Bone marrow (tissue), 2 donors: ENCODE measurements at places on chromosomes 13 and 19.

GRCh38 chr13:99977334-99977911 is 4.2 kb upstream of the ZIC2 start:
- no peak for DNase-seq

DNA sequence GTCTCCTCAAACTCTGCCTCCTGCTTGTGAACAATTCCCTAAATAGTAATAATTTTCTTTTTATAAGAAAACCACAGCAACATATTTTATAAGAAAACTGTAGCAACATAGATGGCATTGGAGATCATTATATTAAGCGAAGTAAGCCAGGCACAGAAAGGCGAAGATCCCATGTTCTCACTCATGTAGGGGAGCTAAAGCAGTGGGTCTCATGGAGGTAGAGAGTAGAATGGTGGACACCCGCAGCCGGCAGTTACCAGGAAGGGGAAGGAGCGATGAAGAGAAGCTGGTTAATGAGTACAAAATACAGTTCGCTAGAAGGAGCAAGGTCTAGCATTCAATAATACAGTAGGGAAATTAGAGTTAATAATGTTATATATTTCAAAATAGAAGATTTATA is 42.9 kb downstream of the CRYL1 start:
- no peak for DNase-seq

DNA sequence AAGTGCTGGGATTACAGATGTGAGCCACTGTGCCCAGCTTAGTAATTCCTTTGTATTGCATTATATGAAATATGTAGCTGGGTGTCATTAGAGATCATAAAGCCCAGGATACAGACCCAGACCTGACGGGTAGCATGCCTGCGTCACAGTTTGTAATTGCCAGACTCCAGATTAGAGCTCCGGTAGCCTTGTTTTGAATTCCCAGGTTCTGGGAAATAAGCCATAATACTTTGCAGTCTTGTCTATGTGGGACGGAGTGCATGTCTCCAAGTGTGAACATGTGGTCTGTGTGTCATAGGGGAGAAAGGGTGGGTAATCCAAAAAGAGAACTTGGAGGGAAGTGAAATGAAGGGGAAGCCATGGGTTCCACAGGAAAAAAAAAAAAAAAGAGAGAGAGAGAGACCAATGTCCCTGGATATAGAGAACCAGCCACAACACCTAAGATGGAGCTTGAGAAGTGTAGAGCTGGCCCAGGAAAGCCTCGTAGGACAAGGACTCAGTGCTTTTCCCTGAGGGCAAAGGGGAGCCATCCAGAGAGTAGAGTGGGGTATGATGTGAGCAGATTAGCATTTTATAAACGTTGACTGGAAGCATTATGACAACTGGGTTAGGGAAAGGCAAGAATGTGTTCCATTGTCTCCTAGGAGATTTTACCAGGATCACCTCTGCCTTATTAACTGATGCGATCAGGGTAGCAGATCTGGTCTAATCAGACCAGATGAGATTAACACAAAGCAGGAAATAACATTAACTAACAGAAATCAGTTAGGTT is 2.6 kb downstream of the ZSCAN4 start:
- DNase-seq: no peak

DNA sequence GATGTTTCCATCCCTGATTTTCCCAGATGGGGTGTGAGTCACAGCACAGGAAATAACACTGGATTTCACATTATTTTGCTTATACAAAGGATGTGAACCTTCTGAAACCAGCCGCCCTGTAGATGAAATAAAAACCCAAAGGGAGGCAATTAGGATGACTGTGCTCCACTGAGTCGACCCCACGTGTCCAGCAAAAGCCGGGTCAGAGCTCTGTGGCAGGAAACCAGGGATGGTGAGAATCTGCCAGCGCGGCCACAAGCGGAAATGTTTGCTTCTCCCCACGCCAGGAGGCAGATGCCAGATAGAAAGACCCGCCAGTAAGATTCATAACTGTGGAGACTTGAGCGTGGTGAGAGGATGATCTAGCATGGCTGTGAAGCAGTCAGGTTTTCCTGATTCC is 764.4 kb downstream of the LIG4 start:
- no peak for DNase-seq

DNA sequence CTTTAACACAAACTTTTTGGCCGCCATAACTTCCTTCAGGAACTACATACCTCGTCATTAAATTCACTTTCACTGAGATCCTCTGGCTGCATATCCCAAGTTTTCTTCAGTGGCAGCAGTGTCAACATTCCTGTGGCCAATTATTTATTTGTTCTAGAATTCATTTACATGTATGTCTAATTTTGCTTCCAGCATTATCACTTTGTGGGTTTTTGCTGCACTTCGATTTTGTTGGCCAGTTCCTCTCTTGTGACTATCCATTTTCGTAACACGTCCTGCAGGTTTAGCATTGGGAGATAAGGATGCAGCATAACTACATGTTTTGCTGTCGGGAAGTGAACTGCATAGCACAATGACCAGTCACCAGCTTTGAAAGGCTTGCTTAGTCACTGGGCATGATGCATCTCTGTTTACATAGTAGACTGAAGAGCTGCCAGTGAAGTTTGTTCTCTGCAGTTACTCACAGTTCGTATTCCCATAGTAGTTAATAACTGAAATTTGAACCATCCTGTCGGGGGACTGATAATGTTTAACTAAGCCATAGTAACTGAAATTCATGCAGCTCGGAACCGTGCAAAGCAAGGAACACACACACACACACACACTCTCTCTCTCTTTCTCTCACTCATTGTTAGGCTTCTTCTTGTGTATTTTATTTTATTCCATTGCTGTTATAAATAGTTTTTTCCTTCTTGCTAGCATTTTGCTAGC is 28.3 kb downstream of the ZNF507 start:
- no peak for DNase-seq

GRCh38 chr13:77022341-77022740 is 4.6 kb downstream of the FBXL3 start:
- no peak for DNase-seq

DNA sequence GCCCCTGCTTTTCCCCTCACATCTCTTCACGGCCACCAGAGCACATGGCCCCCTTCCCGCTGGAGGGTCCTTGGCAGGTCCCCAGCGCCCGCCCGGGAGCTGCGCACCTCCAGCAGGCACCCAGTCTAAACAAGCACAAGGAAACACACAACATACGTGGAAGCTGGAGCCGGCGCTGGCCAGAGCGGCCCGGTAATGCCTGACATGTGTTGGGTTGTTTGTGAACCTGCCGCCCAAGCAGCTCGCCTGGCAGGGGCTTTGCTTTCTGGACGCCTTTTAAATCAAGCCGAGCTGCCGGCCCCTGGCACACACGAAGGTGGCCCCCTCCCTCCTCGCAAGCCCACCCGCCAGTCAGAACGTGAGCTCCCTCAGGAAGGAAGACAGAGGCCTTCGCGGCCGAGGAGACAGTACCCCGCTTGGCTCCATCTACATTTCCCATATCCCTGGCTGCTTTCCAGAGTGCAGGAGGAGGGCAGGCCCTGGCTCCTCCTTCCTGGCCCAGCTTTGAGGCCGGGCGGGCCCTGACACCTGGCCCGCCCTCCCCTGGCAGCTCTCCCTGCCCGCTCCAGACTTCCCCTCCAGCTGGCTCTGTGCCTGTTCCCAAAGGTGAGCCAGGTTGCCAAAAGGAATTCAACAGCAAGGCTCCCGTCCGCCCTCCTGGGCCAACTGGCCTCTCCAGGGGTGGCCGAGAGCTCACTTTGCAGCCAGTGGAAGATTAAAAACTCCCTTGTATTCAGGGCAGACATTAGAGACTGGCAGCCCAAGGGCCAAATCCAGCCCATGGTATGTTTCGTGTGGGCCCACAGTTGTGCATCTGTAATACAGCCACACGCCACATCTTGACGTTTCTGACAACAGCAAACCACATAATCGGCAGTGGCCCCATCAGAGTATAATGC is 28.7 kb downstream of the COMP start:
- DNase-seq: no peak

GRCh38 chr13:24175847-24176246 is 15.3 kb downstream of the SPATA13 start:
- DNase-seq: no peak

- DNase-seq: no peak
Observed at GRCh38 chr19:41577144-41577830, 1.3 kb downstream of the CEACAM21 start.

DNA sequence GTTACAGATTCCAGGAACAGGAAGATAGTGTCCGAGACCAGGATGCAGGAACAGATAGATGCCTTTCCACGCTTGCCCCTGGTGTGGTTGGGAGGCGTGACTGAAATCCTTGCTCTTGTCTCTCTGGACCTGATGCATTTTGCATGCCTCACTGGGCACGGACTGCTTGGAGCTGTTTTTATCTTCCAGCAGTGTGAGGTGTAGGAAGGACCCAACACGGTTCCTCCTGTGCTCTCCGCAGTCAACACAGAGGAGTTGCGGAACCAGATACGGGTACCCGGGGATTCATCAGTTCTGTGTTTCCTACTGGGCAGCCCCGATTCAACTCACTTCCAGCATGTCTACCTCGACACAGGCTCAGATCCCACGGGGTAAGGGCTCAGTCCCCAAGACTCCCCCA is 6.5 kb downstream of the DOT1L start:
- DNase-seq: no peak

DNA sequence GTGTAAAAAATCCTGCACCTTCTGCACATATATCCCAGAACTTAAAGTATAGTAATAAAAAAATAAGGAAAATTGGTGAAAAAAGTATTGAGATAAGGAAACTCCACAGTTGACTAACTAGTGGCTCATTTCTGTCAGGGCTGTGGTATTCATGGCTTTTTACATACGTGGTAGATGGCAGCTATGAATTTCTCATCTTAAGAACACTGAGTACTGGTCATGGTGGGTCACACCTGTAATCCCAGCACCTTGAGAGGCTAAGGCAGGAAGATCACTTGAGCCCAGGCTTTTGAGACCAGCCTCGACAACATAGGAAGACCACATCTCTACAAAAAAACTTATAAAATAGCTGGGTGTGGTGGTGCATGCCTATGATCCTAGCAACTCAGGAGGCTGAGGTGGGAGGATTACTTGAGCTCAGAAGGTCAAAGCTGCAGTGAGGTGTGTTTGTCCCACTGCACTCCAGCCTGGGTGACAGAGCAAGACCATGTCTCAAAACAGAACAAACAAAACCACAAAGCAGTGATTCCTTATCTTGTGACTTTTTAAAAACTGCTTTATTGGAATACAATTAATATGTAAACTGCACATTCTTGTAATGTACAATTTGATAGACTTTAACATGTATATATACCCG is 16.8 kb downstream of the SLAIN1 start:
- DNase-seq: no peak

DNA sequence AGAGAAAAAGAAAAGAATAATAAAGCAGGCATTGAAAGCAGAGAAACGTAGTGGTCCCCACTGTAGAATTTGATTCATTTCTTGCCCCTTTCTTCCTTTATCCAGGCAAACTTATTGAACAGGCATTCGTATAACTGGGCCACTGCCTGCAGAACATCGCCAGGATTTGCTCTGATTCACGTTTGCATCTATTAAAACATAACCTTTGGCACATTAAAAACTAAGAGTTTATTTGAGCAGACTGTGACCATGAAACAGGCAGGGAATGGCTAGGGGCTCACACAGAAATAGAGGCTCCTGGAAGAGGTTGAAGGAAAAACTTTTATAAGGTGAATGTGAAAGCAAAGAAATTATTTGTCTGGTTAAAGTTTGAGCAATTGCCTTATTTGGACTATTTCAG is 12.5 kb upstream of the SUPT20H start:
- no peak for DNase-seq

- DNase-seq: no peak
Observed at GRCh38 chr13:112730157-112730671, 40.4 kb downstream of the ATP11A start.

DNA sequence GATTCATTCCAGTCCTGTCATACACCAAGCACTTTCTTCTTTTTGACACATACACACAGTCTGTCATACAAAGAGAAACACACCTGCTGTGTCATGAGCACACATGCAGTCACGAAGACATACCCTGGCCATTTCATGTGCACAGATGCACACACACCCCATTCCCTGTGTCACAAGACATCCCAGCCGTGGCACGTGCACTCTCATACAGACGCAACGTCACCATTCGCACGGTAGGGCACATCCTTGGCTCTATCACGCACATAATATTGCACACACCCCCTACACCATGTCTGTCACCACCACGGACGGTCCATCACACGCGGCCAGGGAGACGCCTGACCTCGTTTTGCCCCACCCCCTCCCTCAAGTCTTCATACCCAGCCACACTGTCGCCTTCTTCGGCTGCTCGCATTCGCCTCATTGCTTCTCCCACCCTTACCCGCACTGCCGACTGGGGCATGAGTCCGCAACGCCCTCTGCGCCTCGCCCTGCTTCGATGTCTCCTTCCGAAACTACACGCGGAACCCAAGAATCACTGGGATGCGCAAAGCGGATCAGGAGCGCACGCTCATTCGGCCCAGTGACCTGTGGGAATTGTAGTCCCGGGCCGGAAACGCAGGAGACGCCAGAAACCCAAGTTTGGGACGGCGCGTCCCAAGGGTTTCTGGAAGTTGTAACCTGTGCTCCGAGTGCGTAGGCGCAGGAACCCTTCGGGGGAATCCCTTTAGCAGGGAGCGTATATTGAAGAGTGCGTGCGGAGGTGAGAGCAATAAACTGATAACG is 6.8 kb upstream of the ZNF283 start:
- DNase-seq: no peak

GRCh38 chr19:13070425-13071140 is 32.1 kb downstream of the LYL1 start:
- DNase-seq: no peak

DNA sequence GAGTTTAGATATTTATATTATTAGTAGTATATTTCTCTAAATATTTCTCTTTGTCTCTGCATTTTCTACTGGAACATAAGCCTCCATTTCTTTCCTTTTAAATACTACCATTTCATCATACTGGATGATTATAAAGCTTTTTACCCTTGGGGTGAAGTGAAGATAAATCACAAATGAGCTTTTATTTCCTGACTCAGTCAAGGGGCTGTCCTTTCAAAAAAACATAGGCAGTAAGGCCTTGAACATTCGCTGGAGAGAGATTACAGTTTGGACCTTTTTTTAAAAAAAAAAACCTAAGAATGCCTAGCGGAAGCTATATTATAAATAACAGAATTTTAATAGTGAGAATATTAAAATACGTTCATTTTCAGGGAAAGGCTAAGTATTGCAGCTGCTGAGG is 268.8 kb upstream of the PCDH9 start:
- no peak for DNase-seq

DNA sequence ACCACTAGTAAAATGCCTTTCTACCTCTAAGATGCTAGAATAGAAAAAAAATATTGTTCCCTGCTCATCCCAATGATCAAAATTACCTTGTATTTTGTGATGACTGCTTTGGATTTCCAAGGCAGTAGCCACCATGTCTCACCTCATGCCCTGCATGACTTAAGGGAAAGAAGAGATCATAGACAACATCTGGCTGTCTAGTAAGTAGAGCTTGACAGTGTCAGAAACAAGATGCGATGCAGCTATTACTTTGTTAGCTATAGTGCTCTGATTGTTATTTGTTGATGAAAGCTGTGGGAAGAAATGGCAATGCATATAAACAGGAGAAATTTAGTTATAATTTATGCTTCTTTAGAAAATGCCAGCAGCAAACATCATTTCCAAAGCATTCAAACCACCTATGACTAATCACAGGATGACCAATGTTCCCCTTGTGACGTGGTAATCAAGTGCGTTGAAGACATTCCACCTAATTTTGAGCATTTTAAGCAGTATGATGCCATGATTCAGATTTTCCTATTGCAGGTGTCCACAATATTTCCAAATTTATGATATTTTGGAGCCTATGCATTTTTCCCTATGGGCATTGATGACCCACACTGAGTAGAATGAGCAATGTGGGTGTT is 308.3 kb downstream of the KCNRG start:
- no peak for DNase-seq

GRCh38 chr13:93216122-93216521 is 10.5 kb upstream of the GPC6 start:
- DNase-seq: no peak

- peak; percentile 89 for DNase-seq
Observed at GRCh38 chr19:56120371-56121179, 520 bp downstream of the ZNF787 start.
